ENCODE measurements at places on chromosomes 5 and 9. TPM values are rescaled to one million over a fixed set of nuclear protein-coding genes. Genes with fewer than 3 reads are reported as not detected.

DNA sequence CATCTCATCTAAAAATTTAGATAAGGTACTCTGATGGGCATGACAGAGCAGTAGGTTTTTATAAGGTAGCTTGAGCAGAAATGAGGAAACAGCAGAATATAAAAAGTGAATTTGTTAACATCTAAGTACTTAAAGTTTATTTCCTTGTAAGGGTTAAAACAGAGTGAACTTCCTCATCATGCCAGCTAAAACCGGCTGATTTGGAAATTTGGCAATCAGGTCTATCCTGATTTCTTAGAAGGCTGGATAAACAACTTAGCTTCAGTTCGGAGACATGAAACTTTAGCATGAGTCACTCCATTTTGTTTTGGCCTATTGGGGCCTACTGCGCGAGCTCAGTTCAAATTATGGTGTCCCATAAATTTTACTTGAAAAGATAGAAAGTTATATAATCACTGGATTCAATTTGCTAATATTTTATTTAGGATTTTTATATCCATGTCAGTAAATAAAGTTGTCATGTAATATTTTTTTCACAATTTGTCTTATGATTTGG, 241.6 kb upstream of the RORB start:
- no peak for DNase-seq

- DNase-seq, result peak; percentile 22
These were observed 717.9 kb upstream of the WWC1 start for GRCh38 chr5:167573370-167574127.

GRCh38 chr9:107060062-107060461, 197.1 kb downstream of the ZNF462 start:
- DNase-seq, result no peak

DNA sequence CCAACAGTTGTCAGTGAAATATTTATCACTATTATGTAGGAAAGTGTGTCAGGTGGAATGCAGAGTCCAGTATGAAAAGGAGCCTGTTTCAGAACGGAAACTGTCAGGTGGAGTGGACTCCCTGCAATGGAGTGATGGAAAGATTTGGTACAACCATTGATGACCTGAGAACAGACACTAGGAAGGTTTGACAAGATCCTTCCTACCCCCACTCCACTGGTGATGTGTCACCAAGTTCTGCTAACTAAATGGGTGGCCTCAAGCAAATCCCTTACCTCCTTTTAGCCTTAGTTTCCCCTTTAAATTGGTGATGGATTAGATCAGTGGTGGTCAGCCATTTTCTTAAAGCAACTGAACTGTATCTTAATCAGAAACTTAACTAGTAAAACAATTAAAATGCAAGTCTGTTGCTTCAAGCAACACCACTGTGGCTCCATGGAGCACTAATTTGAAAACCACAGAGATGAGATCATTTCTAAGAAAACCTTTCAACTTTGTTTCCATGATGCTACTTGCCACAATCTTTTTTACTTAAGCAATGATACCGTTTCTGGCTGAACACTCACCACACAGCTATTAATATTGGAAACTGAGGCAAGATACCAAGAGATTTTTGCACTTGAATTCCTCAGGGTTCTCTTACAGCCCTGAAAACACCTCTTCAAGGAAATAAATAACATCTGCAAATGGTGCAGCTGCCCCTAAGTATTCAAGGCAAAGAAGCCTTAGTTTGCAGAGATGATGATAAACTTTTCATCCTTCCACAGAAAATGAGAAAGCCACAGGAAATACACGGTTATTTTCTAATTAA, 140.6 kb downstream of the ERCC6L2 start:
- no peak for DNase-seq

DNA sequence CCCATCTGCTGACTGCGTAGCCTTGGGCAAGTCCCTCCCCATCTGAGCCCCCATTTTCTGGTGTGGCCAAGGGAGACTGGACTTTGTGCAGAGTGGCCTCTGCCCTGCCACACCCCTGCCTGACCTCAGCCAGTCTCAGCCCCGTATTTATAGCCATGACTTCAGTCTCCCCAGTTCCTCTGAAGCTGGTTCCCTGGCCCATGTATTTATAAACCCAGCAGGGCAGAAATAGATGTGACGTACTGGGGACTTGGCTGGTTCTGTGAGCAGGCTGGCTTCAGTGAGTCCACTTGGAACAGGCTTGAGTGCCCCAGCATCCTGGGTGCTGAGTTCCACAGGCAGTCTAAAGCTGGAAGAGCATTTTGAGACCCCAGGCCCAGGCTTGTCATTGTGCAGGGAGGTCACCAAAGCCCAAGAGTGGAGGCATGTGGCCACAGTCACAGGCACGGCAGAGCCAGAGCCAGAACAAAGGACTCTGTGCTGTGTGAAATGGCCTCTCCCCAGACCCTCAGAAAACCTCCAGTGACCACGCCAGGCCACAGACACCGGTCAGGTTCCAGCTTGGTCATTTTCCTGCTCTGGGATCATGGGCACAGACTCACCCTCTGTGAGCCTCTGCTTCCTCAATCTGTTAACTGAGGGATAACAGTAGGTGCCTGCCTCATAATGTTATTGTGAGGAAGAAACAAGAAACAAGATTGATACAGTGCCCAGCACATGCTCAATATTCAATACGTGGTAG, 30.4 kb upstream of the SYNPO start:
- DNase-seq, result peak; percentile 69

DNA sequence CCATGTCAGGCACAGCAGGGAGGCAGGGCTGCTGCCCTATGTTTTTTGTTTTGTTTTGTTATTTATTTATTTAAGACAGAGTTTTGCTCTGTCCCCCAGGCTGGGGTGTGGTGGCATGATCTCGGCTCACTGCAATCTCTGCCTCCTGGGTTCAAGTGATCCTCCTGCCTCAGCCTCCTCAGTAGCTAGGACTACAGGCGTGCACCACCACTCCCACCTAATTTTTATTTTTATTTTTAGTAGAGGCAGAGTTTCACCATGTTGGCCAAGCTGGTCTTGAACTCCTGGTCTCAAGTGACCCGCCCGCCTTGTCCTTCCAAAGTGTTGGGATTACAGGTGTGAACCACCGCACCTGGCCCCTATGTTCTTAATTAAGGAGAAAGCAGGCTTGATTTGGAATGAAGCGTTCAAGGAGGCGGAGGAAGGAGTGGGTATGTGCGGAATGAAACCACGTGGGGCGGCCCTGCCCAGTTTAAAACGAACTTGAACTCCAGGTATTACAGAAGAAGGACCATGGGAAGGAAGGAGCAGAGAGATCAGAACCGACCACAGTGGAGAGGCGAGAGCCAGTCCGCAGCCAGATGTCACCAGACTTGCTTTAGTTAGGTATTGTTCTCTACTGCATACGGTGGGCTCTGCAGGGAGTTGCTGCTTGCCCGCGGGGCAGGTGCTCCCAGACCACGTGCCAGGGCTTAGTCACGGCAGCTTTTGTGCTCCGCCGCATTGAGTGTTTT, 34.9 kb upstream of the EPB41L4B start:
- no peak for DNase-seq

The NR6A1 gene
- total RNA-seq, result 1.3 TPM
